ENCODE measurements at places on chromosomes 3 and 15.

DNA sequence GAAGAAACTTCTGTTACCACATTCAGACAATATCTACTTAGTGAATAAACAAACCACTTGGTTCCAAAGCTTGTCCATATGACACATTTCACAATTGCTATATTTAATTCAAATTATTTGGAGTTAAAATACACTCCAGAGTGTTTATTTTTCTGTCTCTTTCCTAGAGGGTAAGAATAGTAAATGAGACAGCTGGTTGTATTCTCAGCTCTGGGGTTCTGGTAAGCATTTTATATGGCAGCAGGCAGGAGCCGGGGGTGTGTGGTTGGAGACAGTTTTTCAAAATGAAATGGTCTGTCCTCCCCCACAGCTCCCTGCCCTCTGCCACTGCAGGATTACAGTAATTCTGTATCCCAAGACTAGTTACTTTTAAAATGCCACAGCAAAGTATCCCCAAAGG, 10.9 kb upstream of the SEC61A1 start:
- DNase-seq, result no peak

GRCh38 chr15:43517354-43518196, at the start of gene MAP1A:
MAP1A (plus strand) TSS chr15:43517608; CDS start chr15:43521474, 3,866 bp downstream.
- DNase-seq, result peak; percentile 35

DNA sequence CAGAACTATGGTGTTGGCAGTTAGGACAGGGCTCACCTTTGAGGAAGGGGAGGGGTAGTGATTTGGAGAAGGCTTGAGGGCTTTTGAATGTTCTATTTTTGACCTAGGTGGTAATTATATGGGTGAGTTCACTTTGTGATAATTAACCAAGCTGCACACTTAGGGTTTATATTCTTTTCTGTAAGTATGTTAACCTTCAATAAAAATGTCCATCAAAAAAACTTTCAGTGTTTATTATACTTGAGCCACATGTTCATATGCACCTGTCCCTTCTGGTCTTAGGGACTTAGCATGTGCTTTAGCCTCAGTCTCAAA, 28.4 kb downstream of the PDE8A start:
- DNase-seq, result no peak

GRCh38 chr3:183819831-183820230, 5.5 kb downstream of the MAP6D1 start:
- DNase-seq, result no peak

DNA sequence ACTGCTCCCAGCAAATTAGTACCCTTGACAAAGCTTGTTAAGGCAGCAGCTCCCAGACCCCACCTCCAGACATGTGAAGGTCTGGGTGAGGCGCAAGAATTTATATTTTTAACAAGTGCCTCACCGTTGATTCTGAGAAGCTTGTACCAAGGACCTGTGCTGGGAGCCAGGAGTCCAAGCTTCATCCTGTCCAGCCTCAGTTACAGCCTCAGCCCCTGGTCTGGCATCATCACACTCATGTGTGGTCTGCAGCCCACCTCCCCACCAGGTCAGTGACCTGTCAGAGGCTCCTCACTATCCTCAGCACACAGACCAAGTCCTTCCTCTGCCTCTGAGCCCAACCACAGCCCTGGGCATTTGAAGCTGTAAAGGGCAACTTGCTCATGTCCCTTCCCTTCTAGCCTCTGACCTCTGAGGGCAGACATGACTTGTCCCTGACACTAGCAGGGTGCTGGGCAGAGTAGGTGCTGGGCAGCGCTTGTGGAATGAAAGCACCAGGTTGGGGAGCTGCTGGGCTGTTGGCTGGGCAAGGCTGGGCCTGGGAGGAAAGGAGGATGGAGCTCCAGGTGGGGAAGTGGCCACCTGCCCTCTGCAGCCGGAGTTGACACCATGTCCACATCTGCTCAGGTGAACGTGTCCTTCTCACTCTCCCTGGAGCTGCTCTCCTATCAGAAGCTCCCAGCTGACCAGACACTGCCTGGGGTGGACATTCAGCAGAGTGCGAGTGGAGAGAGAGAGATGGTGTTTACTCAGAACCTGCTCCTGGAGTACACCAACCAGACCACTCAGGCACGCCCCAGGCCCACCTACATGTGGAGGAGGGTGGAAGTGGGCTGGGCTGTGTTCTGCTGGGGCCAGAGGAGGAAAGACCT, 16.9 kb downstream of the ACAA1 start:
- DNase-seq, result no peak

DNA sequence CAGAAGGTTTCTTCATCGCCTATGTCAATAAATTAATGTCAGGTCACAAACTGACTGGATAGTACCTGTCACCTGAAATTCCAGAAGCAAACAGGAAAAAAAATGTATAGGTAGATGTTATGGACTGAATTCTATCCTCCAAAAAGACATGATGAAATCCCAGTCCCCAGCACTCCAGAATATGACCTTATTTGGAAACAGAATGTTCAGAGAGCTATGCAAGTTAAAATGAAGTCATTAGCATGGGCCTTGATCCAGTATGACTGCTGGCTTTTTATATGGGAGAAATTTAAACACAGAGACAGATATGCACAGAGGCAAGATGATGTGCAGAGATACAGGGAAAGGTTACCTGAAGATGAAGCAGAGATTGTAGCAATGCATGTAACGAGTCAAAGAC, 953.4 kb downstream of the ZPLD1 start:
- DNase-seq, result no peak

GRCh38 chr3:115681736-115682135, 58.4 kb downstream of the GAP43 start:
- DNase-seq, result no peak

DNA sequence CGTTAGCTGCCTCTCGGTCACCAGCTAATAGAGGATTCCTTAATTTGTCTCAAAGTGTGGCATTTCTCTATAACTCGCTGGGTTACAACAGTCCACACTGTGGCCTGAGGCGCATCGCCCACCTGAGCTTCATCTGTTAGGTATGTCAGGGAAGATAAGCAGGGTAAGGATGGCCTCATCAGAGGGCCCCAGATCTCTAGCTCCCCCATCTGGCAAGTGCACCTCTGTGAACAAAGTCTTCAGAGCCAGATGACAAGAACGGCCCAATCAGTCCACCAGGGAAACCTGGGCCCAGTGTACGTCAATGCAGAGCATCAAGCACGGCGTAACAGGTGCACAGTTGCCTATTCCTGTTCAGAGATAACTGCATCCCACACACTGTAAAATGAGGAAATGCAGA, 23.2 kb downstream of the FRG2C start:
- DNase-seq, result no peak

DNA sequence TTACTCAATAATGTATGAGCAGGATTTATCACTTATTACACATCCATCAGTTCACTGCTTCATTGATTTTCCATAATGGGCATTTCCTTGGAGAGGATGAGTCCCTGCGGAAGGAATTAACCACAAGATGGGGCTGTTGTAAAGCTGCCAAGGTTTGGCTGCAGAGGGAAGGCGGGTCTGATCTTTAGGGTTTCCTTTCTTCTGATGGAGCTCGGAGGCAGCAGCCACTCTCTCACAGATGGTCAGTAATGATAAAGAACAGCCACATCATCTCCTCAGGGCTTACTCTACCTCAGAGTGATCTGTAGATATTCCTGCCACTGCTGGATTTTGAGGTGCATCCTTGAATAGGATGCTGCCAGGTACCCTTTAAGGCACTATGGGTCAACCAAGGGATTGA, 115.2 kb downstream of the USP13 start:
- DNase-seq, result no peak

All from NCI-H510A (cell line).